Ascending aorta (tissue), 2 donors: ENCODE measurements at places on chromosomes 5 and 9.

GRCh38 chr5:63032343-63032742 lies 453.7 kb downstream of the LRRC70 start:
- no peak for DNase-seq
- no peaks in the 10 kb centered on the region for H3K36me3 ChIP-seq
- H3K27ac ChIP-seq = no peak overlapping the region
- no peaks in the 10 kb centered on the region for H3K27me3 ChIP-seq
- H3K4me1 ChIP-seq = no peaks in the 10 kb centered on the region

DNA sequence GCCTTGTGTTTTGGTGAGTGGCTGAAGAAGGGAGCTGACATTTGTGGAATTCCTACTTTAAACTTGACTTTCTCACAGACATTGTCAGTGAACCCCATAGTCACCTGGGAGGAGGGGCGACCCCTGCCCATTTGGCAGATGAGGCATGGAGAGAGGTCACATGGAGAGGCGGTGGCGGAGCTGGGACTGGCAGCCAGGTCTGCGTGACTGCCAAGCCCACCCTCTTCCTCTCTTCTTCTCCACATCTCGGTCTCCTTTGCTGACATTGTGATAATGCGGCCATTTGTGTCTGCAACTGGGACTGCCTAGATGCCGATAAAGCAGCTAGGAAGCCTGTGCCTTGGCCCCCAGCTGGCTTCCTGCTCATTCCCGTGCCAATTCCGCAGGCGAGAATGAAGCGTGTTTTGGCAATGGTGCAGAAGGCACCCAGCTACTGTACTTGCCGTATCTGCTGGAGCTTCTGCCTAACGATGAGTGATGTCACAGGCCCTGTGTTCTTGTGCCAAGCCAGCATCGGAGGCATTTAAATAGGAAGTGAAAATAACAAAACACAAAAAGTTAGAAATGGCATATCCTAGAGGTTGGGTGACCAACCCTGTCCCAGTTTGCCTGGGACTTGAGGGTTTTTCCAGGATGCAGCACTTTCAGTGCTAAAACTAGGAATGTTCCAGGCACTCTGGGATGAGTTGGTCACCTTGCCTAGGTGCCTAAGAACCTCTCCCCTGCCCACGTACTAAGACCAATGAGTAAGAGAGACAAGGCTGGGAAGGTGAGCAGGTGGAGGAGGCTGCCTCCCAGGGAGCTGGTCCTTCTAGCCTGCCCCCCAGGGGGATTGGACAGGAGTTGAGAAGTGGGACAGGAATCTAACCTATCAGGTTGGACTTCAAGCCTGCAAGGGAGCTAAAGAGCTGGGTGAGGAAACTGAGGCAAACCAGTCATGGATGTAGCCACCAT lies 23.6 kb downstream of the OLFML2A start:
- H3K4me3 ChIP-seq = no peak overlapping the region
- no peak overlapping the region for H3K27ac ChIP-seq
- DNase-seq = no peak
- no peaks in the 10 kb centered on the region for H3K4me1 ChIP-seq

DNA sequence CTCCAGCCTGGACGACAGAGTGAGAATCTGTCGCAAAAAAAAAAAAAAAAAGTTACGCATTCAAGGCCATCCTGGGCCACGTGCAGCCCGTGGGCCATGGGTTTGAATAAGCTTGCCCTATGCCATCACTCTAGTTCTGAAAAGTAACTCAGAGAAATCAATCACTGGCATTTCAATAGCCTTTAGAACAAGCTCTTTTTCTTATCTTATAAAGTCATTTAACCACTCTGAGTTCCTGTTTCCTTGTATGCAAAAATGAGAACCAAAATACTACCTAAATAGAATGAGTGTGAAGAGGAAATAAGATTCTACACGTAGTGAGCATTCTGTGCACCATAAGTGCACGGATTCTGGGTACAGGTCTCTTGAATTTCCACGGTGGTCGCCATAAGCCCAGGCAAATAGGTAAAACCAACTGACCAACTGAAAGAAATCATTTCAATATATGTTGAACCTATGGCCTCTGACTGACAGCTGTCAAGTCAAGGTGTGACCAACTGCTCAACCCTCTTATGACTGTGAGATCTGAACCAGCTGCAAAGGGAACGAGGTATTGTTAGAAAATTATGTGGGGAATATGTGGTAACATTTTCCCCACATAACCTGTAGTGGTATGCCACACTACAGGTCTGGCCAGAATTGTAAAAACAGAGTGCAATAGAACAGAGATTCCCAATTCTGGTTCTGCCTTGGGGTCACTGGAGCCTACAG lies 143.9 kb upstream of the LHFPL2 start:
- H3K36me3 ChIP-seq = no peaks in the 10 kb centered on the region
- DNase-seq = no peak
- H3K27ac ChIP-seq = no peak overlapping the region
- H3K27me3 ChIP-seq = no peaks in the 10 kb centered on the region
- H3K4me1 ChIP-seq = no peaks in the 10 kb centered on the region

- H3K27me3 ChIP-seq = no peaks in the 10 kb centered on the region
- DNase-seq = no peak
- H3K36me3 ChIP-seq = no peaks in the 10 kb centered on the region
- no peak overlapping the region for H3K4me3 ChIP-seq
- H3K27ac ChIP-seq = peak overlapping the region; percentile 42
These were observed 262.8 kb downstream of the NR3C1 start for GRCh38 chr5:143140492-143141203.

GRCh38 chr9:114583371-114584155 lies 4.0 kb upstream of the ATP6V1G1 start:
- no peak for DNase-seq
- H3K27me3 ChIP-seq = no peaks in the 10 kb centered on the region
- no peaks in the 10 kb centered on the region for H3K4me1 ChIP-seq

DNA sequence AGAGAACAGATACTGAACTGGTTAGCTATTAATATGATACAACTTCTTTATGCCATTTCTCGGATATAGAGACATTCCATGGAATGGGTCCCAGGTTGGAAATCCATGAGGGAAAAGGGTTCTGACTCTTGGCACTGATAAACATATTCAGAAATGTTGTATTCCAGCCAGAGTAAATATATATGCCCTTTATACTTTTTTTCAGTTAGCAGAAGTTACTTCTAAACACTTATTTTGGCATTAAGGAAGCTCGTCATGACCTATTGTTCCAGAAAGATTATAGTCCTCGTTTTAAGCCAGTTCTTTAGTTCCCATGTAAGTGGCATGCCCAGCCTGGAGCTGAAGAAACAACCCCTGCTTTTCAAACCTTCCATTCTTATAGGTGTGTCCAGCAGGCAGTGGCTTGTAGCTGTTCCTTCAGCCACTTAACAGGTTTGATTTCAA lies 181.6 kb downstream of the CD180 start:
- no peaks in the 10 kb centered on the region for H3K36me3 ChIP-seq
- peak overlapping the region; percentile 62 for H3K27ac ChIP-seq
- no peaks in the 10 kb centered on the region for H3K27me3 ChIP-seq
- no peak for DNase-seq
- peaks cover 7% of the 10 kb centered on the region for H3K4me1 ChIP-seq

- no peaks in the 10 kb centered on the region for H3K27me3 ChIP-seq
- no peaks in the 10 kb centered on the region for H3K4me1 ChIP-seq
- H3K27ac ChIP-seq = no peak overlapping the region
- no peak overlapping the region for H3K4me3 ChIP-seq
These were observed 220.4 kb downstream of the MAPKAP1 start for GRCh38 chr9:125486576-125486975.

DNA sequence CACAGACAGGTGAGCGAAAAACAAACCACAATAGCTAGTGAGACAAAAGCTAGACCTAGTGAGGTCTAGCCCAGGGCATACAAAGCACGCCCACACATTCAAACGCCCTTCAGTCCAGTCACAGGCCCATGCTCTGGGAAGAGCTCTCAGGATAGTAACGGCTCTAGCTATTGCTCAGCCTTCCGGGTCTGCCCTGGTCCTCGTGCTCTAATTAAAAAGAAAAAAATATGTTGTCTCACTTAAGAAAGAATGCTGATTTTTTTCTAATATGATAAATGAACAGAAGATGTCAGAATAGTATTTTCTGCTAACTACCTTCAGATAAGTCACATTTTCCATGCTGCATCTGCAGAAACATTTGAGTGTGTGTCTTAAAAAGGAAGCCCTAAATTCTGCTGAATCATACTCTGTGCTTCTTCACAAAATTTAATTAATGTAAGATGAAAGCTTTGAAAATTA lies 94.5 kb downstream of the PLPP1 start:
- H3K36me3 ChIP-seq = peaks cover 15% of the 10 kb centered on the region
- DNase-seq = no peak
- peaks cover 36% of the 10 kb centered on the region for H3K4me1 ChIP-seq
- no peaks in the 10 kb centered on the region for H3K27me3 ChIP-seq
